ENCODE measurements at places on chromosomes 1 and 21.

GRCh38 chr21:32861866-32862265 lies 90.3 kb upstream of the PAXBP1 start:
- no peak for DNase-seq

DNA sequence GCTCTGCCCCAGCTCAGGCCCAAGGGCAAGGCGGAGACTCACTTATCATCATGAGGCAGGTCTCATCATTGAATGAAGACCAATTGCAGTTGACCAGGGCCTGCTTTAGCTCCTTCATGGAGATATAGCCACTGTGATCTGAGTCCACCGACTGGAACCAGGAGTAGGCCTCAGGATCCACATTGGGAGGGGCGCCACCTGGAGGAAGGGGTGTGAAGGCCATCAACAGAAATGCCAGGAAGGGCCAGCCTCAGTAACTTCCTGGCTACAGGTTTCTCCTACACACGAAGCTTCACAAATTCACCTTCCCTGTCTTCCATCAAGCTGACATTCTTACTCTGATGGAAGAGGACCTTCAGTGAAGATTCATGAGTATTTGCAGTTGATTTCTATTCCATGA lies 11.6 kb downstream of the PEF1 start:
- DNase-seq = no peak

DNA sequence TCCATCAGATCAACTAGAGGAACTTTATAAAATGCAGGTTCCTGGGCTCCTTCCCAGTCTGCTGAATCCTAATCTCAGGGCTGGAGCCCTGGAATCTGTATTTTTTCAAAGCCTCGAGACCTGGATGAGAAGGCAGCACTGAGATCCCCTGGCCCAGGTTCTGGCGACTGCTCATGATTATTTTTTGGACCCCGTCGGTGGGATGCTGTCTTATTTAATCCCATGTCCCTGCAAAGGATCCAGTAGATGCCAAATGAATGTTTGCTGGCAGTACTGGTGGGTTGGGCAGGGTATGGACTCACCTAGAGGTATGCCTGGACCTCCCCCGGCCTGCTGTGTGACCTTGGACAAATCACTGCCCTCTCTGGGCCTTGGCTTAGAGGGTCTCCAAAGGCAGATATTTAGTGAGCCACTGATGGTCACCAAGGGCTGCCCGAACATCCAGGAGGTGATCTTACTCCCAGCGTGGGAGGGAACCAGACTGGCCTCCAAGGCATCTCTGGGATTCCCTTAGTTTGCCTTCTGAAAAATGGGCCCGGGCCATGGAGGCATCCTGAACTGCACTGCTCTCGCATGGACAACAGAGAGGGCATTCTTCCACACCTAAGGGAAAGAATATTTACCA lies 91.6 kb upstream of the RUNX3 start:
- no peak for DNase-seq

GRCh38 chr1:212655668-212656440 lies 43.8 kb downstream of the BATF3 start:
- DNase-seq = no peak

All from stimulated activated CD4-positive, alpha-beta T cell treated with anti-CD3 and anti-CD28 coated beads, Interleukin-2, amount 100 ng/mL, for 4 hours (primary cell).